H9 (cell line): ENCODE measurements at places on chromosomes 3 and 15. TPM values are rescaled to one million over a fixed set of nuclear protein-coding genes. Genes with fewer than 3 reads are reported as not detected.

Gene CD96
- not detected in 2 replicates for total RNA-seq

Gene ADAMTSL3
- total RNA-seq, result 0.39 and 0.77 TPM in 2 replicates

Gene C3orf85
- not detected in 2 replicates for total RNA-seq

Gene CADPS
- total RNA-seq, result 5.4 and 6.6 TPM in 2 replicates

Gene SCN11A
- 0.17 and 0.20 TPM in 2 replicates for total RNA-seq

Gene RBPMS2
- 181 and 185 TPM in 2 replicates for total RNA-seq

Gene CLDN16
- total RNA-seq, result not detected in 2 replicates

DNA sequence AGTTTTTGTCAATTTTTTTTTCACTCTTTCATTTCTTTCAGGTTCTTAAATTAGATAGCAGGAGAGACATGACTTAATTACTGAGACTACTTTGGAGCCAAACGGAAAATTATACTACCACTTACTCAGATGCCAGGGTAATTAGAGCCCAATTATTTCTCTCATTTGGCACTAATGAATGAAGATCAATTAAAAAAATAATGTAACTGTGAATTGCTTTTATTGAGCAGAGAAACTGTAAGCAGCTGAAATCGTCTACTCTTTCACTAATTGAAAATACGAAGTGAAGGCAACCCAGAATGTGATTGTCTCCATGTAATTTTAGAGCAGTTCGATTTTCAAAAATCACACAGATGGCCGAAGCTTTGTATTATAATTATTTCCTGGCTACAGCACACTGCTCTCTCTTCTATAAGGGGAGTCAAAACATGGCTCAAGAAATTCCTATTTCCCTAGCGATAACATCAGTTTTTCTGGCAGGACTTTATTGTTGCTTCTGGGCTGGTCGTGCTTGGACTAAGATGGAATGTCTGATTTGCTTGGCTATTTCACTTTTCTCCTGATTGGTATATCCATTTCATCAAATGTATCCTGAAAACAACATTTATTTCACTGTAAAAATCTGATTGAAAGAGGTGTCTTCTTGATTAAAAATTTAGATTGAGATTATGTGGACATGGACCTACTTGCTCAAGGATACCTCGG is 55.8 kb upstream of the PDZRN3 start:
- no peaks in the 10 kb centered on the region for H3K27me3 ChIP-seq
- peaks cover 4% of the 10 kb centered on the region; the same call in 1 of the 2 replicates for H3K4me1 ChIP-seq

- no peaks in the 10 kb centered on the region for H3K36me3 ChIP-seq
- H3K4me3 ChIP-seq, result no peak overlapping the region
- H3K27me3 ChIP-seq, result no peaks in the 10 kb centered on the region
- no peak for DNase-seq
- H3K4me1 ChIP-seq, result no peaks in the 10 kb centered on the region
- no peak overlapping the region for H3K27ac ChIP-seq
These were observed 794.4 kb upstream of the LMCD1 start for GRCh38 chr3:7707187-7707586.

GRCh38 chr3:47270526-47270925 is 12.1 kb downstream of the KIF9 start:
- H3K27me3 ChIP-seq, result no peaks in the 10 kb centered on the region
- DNase-seq, result no peak
- H3K27ac ChIP-seq, result no peak overlapping the region
- no peaks in the 10 kb centered on the region for H3K4me1 ChIP-seq

DNA sequence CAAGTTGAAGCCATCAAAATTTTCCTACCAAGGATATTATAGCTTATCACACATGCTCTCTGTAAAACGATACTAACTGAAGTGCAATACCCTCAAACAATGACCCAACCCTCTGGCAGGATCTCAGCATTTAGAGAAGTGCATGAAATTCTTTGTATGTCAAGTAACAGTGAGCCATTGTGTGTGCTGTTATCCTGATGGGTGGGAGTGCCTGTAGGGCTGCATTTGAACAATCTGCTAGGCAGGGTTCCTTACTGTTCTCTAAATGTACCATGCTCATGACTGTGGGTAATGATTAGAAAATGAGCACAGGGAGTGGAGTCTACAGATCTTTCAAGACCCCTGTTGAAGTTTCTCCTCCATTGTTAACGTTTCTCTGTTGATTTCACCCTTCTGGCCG is 398.1 kb downstream of the NSUN3 start:
- DNase-seq, result no peak
- H3K27me3 ChIP-seq, result no peaks in the 10 kb centered on the region
- no peak overlapping the region for H3K27ac ChIP-seq

DNA sequence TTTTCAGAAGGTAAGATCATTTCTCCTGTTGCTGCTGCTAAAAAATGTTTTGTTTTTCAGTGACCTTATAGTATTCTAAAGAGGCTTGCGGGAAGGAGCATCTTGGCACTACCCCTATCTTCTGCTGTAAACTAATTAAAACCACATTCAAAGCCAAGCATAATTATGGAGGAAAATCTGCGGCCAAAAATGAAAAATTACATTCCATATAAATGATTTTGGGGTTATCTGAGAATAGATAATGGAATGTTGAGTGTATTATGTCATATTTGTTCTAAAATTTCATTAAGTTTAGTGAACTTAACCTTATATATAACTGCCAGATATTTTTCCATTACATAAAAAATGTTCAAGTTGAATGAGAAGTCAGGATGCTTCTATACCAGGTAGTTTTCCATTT is 170.4 kb upstream of the TMC3 start:
- no peaks in the 10 kb centered on the region for H3K27me3 ChIP-seq
- no peak for DNase-seq
- H3K4me1 ChIP-seq, result peaks cover 2% of the 10 kb centered on the region; the same call in 1 of the 2 replicates
- H3K36me3 ChIP-seq, result no peaks in the 10 kb centered on the region

DNA sequence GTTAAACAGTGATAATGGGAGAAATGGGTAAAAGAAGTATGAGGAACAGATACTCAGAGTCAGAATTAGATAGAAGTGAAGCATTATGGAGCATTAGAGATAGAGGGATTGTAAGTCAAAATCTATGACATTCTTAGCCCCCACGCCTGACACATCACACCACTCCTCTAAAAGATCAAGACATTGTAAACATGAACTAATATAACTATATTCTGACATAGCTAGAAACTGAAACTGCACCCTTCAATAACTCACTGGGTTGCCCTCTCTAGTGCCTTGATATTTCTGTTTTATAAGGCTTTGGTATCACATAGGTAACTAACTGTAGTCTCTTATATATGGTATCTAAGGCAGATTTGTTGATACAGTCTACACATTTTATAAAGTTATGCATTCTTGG is 684.3 kb upstream of the DPPA4 start:
- no peak overlapping the region for H3K4me3 ChIP-seq
- no peak overlapping the region for H3K27ac ChIP-seq
- DNase-seq, result no peak
- no peaks in the 10 kb centered on the region for H3K27me3 ChIP-seq

GRCh38 chr3:56987238-56987895 is 73.1 kb upstream of the SPATA12 start:
- no peak overlapping the region for H3K4me3 ChIP-seq
- no peak overlapping the region for H3K27ac ChIP-seq
- H3K36me3 ChIP-seq, result no peaks in the 10 kb centered on the region

GRCh38 chr3:97910931-97911351 is 61.3 kb downstream of the RIOX2 start:
- no peaks in the 10 kb centered on the region for H3K4me1 ChIP-seq
- DNase-seq, result no peak
- H3K27me3 ChIP-seq, result no peaks in the 10 kb centered on the region
- peak overlapping the region; percentile 49; the same call in 1 of the 2 replicates for H3K4me3 ChIP-seq
- H3K27ac ChIP-seq, result no peak overlapping the region

GRCh38 chr3:135752851-135753250 is 212.7 kb upstream of the PPP2R3A start:
- no peak overlapping the region for H3K27ac ChIP-seq
- H3K27me3 ChIP-seq, result no peaks in the 10 kb centered on the region
- no peaks in the 10 kb centered on the region for H3K36me3 ChIP-seq
- H3K4me1 ChIP-seq, result no peaks in the 10 kb centered on the region
- DNase-seq, result no peak

DNA sequence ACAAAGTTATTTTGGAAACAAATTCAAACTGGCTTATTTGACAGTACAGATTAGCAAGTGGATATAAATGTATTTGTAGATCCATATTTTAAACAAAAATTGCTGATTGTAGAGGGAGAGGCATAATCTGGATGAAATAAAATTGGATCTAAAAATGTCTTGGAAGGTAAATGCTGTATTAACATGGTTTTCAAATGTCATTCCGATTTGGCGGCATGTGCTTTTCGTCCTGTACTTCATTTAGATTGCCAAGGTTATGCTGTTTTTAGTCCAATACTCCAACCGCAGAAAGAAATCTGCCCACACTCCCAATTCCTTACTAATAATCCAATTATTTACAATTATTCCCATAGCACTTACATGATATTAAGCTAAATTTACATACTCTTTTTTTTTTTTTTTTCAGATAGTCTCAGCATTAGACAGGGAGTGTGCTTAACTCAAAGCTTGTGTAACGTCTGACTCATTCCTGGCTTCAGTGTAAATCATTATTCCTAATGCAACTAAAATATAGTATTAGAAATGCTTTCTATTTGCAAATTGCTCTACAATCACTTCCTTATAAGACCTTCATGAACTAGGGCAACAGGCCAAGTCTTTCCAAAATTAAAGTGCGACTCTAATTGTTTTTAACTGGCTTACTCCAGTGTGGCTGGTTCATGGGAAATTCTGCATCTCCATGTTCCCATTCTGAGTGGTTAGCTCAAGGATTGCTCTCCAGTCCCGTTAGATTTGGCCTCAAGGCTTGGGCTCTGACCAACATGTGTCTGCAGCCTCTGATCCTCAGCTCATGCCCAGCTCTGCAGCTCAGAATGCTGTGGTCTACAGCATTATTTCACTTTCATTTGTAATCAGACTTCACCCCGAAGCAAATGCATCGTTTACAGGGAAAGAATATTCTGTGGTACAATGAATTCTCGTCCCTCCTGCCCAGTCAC is 103.9 kb downstream of the FBN1 start:
- H3K36me3 ChIP-seq, result no peaks in the 10 kb centered on the region
- H3K27ac ChIP-seq, result no peak overlapping the region
- H3K4me1 ChIP-seq, result no peaks in the 10 kb centered on the region
- DNase-seq, result no peak
- H3K4me3 ChIP-seq, result no peak overlapping the region
- H3K27me3 ChIP-seq, result no peaks in the 10 kb centered on the region

DNA sequence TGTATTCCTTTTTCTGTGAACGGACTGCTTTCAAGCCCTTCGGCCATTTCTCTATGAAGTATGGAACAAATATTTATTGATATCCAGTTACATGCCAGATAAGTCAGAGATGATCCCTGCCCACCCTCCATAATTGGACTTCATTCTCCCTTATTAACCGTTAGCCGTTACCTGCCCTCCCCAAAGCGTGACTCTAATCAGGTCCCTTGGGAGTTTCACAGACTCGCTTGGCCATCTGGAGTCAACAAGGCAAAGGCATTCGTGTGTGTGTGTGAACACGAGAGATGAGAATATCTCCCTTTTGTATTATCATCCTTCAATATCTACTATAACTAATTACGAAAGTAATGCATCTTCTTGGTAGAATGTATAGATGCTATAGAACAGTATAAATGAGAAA is 314.5 kb downstream of the TLE3 start:
- H3K36me3 ChIP-seq, result no peaks in the 10 kb centered on the region
- no peak for DNase-seq
- H3K4me3 ChIP-seq, result no peak overlapping the region
- no peak overlapping the region for H3K27ac ChIP-seq

DNA sequence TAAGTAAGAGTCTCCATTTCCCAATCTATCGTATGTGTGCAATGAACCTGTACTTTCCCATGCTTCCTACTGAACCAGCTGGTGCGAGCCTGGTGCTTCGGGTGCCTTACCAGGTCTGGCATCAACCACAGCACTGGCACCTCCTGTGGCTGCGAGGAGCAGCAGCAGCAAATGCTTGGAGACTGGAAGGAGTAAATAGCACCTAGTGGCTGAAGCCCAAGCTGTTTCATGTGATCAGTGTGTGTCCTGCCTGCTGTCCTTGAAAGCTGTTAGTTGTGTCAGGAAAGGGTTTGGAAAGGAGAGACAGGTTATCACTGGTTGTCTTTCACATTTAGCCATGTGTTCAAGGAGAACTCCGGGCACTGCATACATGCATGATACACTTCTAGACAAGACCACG is 31.8 kb downstream of the PCOLCE2 start:
- no peak overlapping the region for H3K4me3 ChIP-seq
- H3K36me3 ChIP-seq, result no peaks in the 10 kb centered on the region
- H3K27ac ChIP-seq, result no peak overlapping the region
- no peaks in the 10 kb centered on the region for H3K27me3 ChIP-seq

GRCh38 chr3:25725810-25726209 is 57.4 kb downstream of the NGLY1 start:
- H3K36me3 ChIP-seq, result peaks cover 12% of the 10 kb centered on the region
- DNase-seq, result no peak

DNA sequence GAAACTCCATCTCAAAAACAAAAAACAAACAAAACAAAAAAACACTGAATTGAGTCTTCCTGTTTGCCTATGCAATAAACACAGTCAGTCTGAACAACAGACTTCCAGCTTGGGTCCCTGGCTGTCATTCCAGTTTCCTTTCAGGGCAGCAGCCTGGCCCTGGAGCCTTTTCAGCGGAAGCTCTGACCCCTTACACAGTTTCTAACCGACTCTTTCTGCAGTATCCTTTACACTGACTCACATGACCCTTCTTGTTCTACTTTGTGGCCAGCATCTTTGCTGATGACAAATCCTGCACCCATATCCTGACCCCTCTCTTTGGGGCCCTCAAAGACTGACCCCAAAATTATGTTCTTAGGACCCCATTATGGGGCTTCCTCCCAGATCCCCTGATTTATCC is 38.3 kb upstream of the INO80 start:
- no peak overlapping the region for H3K27ac ChIP-seq
- no peaks in the 10 kb centered on the region for H3K27me3 ChIP-seq
- H3K4me1 ChIP-seq, result no peaks in the 10 kb centered on the region
- 0 out of 2 replicates have a peak, but pooled peaks cover 3% of the 10 kb centered on the region for H3K36me3 ChIP-seq
- DNase-seq, result no peak

- no peak for DNase-seq
- peaks cover 26% of the 10 kb centered on the region for H3K36me3 ChIP-seq
- no peaks in the 10 kb centered on the region; the same call in 1 of the 2 replicates for H3K4me1 ChIP-seq
- H3K27me3 ChIP-seq, result no peaks in the 10 kb centered on the region
- no peak overlapping the region for H3K4me3 ChIP-seq
These were observed 751.7 kb upstream of the GOLIM4 start for GRCh38 chr3:168847291-168847883.

- H3K4me3 ChIP-seq, result no peak overlapping the region
- H3K27me3 ChIP-seq, result no peaks in the 10 kb centered on the region
- DNase-seq, result no peak
- H3K27ac ChIP-seq, result no peak overlapping the region
- peaks cover 2% of the 10 kb centered on the region for H3K4me1 ChIP-seq
These were observed 2.4 kb upstream of the MESD start for GRCh38 chr15:80992006-80992405.

DNA sequence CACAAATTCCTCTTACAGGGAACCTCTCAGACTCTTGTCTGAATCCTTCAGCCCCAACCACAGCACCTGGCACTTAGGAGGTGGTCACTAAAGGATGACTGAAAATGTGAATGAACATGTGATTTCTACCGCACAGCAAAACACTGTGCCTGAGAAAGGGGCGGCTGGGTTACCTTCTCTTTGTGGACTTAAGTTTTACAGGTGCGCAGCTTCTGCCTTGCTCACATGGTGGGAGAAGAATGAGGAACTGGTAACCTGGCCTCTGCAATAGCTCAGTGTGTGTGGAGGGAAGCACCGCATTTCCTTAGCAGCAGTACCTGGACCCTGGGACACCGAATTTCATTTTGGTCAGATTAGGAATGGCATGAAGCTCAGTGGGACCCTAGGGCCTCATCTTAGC is 9.8 kb upstream of the ETV5 start:
- H3K27me3 ChIP-seq, result peaks cover 7% of the 10 kb centered on the region; the same call in 1 of the 2 replicates
- no peak overlapping the region for H3K4me3 ChIP-seq
- peaks cover 10% of the 10 kb centered on the region; the same call in 1 of the 2 replicates for H3K4me1 ChIP-seq
- no peaks in the 10 kb centered on the region for H3K36me3 ChIP-seq

- no peaks in the 10 kb centered on the region for H3K4me1 ChIP-seq
- H3K27me3 ChIP-seq, result no peaks in the 10 kb centered on the region
- H3K36me3 ChIP-seq, result no peaks in the 10 kb centered on the region
- H3K4me3 ChIP-seq, result no peak overlapping the region
- DNase-seq, result no peak
These were observed 357.6 kb downstream of the NLGN1 start for GRCh38 chr3:173755161-173755560.
